ENCODE measurements at places on chromosomes 4 and X. TPM values are rescaled to one million over a fixed set of nuclear protein-coding genes. Genes with fewer than 3 reads are reported as not detected.

The ABRAXAS1 gene
- 19.7 TPM for total RNA-seq

The ZNF711 gene
- total RNA-seq: 1.4 TPM

The OPRPN gene
- not detected for total RNA-seq

The CLIC2 gene
- 4.0 TPM for total RNA-seq

GRCh38 chrX:149510386-149510785 lies 5.3 kb upstream of the IDS start:
- DNase-seq: no peak

DNA sequence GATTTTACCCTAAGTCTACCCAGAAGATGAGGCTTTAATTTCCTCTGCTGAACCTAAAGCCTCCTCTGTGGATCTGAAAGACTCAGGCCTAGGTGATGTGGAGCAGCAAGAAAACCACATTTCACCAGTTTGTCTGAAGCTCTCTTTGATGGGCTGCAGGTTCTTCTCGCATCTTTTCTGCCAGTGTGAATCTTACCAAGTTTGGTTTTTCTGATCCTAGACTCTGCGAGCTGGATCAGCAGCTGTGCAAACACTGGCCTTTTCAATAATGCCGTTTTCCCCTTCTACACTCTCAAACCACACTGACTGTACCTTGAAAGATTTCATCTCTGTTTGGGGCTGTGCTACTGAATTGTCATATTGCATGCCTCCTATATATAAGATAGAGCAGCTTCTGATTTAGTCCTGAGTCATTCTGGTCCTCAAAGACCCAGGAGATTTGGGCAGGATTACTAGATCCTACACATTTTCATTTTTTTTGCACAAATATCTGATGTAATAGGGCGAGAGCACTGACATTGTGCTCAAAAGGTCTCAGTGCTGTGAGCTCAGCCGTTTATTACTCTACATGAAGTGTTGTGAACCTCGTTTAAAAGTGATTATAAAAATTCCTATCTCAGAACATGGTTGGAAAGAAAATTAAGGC lies 133.6 kb upstream of the FAM9C start:
- DNase-seq: no peak

DNA sequence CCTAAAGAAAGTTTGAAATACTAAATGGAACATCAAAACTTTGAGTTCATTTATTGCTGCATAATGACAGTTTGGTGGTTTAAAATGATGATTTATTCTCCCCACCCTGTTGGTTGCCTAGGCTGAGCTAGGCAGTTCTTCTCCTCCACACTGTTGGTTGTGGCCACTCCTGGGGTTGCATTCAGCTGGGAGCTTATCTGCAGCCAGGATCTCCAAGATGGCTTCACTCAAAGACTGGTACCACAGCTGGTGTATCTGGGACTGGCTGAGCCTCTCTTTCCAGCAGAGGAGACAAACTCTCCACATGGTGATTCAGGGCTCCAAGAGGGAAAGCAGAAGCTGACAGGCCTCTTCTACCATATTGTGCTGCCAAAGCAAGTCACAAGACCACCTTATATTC lies 33.1 kb downstream of the MSL3 start:
- no peak for DNase-seq

- no peak for DNase-seq
These were observed 475.5 kb upstream of the ADGRL3 start for GRCh38 chr4:60724623-60725022.

DNA sequence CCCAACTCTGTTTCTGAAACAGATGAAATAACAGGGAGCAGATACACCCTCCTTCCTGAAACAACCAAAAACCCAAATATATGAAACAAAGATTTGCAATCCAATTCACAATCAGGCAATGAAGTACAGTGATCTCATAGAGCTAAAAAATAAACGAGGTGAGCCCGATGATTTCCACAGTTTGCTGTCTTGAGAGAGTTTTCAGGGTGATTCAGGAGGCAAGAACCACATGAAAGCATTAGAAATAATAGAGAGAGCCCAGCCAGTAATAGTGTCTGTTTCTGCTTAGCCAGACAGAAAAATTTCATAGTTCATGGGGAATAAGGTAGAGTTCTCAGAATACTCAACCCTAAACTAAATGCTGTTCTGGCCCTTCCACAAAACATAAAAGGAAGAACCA lies 296.2 kb downstream of the PDHA2 start:
- DNase-seq: no peak

DNA sequence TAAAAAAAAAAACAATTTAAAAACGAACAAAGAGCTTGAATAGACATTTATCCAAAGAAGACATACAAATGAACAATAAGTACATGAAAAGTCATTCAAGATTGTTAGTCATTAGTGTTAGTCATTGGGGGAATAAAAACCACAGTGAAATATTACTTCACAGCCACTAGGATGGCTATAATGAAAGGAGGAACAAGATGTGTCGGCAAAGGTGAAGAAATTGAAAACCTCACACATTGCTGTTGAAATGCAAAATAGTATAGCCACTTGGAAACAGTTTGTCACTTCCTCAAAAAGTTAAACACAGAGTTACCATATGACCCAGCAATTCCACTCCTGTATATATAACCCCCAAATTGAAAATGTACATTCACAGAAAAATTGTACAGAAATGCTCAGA lies 45.2 kb upstream of the SLC39A8 start:
- no peak for DNase-seq

Data from glomerular endothelial cell (primary cell).